ENCODE measurements at places on chromosomes 5 and 9.

DNA sequence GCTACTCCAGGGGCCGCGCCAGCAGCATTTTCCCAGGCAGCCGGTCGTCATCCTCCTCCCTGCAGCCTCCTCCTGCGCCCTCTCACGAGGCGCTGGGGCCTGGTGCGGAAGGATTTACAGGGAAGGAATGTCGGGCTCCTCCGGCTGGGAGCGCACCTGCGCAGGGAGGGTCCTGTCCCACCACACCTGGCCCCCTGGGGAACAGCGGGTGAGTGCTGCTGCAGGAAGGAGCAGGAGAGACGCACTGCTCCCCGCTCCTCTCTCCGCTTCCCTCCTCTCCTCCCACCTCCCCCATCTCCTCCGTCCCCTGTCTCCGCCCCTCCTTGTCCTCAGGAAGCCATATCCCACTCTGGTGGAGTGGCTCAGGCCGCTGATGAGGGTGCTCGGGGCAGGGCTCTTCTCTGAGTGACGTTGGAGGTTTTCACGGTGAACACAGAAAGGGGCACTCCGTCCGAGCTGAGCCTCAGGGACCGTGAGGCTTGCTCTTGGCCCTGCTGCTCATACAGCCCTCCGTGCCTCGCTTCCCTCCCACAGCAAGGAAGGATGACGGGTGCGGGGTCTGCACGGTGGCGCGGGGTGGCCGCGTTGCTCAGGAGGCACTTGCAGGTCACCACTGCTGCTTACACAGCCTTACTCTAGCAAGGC, 31.3 kb downstream of the IRX4 start:
- H3K36me3 ChIP-seq, result no peaks in the 10 kb centered on the region
- H3K27ac ChIP-seq, result peak overlapping the region; percentile 41
- peak overlapping the region; percentile 59 for H3K4me3 ChIP-seq
- no peaks in the 10 kb centered on the region for H3K4me1 ChIP-seq
- DNase-seq, result no peak
- H3K27me3 ChIP-seq, result peaks cover 62% of the 10 kb centered on the region

DNA sequence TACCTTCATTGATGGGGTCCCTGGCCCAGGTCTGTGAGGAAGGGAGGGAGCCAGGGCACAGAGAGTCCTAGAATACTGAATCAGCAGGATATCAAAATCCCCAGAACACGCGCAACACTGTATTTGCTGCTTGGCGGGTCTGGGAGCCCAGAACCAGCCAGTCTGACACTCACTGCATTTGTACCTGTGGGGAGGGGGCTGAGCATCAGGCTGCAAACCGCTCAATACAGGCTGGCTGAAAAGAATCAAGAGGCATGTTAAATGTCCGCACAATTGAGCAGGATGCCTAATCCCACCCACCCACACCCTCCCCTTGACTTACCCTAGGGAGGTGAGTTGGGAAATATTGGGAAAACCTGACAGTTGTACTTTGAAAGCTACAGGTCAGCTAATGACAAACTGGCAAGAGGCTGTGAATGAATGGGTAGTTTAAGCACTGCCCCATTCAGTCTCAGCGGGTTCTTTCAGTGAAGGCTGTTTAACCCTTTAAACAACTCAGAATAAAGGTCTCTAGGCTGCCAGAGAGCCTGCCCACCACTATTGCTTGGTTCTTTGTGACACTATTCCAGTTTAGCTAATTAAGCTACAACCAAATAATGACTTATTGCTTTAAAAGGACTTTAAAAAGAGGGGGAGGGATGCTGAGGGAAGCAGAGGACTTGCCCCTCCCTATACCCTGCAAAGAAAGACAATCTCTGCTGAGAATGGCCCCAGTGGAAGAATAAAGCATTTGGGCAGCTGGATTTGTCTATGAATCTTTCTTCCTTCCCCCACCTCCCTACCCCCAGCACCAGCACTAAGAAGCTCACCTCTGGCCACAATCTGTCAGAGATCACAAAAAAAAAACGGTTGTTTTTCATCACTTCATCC, 5.0 kb downstream of the SPRY4 start:
- H3K27ac ChIP-seq, result peak overlapping the region; percentile 77
- H3K4me1 ChIP-seq, result peaks cover 64% of the 10 kb centered on the region
- peak overlapping the region; percentile 80 for H3K4me3 ChIP-seq
- DNase-seq, result no peak
- peaks cover 5% of the 10 kb centered on the region for H3K36me3 ChIP-seq

DNA sequence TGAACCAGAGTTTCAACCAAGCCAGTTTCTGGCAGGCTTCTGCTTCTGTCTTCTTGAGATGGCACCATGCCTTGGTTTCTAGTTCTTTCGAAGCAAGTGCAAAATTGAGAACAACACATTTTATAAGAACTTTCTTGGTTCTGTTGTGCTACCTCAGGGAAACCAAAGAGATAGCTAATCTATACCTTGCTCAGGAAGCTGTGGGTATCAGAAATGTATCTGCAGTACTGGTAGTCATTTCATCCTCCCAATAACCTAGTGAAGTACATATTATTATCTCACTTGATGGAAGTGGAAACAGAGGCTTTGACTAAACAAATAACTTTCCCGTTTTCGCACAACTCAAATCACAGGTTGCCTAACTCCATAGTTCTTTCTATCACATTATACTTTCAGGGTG, 246.6 kb downstream of the ENC1 start:
- no peak overlapping the region for H3K27ac ChIP-seq
- H3K4me3 ChIP-seq, result no peak overlapping the region
- H3K27me3 ChIP-seq, result no peaks in the 10 kb centered on the region
- no peaks in the 10 kb centered on the region for H3K36me3 ChIP-seq
- H3K4me1 ChIP-seq, result peaks cover 47% of the 10 kb centered on the region

DNA sequence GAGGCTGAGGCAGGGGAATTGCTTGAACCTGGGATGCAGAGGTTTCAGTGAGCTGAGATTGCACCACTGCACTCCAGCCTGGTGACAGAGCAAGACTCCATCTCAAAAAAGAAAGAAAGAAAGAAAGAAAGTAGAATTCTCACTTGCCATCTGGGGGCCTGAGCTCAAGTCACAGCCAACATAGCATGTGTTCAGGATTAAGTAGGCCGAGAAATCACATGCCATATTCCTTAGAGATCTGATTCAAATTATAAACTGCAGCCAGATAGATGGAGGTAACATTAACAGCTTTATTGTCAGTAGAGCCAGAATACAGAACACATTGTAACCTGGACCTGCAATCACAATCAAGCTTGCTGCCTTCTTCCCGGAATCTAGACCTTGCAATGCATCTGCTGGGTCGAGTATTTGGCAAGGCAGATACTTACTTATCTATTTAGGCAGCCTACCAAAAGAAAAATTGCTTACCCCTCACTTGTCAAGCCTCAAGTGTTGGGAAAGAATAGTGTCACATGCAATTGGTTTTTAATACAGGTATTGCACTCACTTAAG, 173.7 kb downstream of the CPLANE1 start:
- H3K4me3 ChIP-seq, result no peak overlapping the region
- peaks cover 12% of the 10 kb centered on the region for H3K36me3 ChIP-seq
- no peaks in the 10 kb centered on the region for H3K27me3 ChIP-seq
- DNase-seq, result no peak
- no peak overlapping the region for H3K27ac ChIP-seq

GRCh38 chr5:137609127-137609526, 110.0 kb upstream of the SPOCK1 start:
- no peak for DNase-seq
- no peaks in the 10 kb centered on the region for H3K36me3 ChIP-seq
- peaks cover 49% of the 10 kb centered on the region for H3K27me3 ChIP-seq
- H3K4me1 ChIP-seq, result peaks cover 9% of the 10 kb centered on the region

DNA sequence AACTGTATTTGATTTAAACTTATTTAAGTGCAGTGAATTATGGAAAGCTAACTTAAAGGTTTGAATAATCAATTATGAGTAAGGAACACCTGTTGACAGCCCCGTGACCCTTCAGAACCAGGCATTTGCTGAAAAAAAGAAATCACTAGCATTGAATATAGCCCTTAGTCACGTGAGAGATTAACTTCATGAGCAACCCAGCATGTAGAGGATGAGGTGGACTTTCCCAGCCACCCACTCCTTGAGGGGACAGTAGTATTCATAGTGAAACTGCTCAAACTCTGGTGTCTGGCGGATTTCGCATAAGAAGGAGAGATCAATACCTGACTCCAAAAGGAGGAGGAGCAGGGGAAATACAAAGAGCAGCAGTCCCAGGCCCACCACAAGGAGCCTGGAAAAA, 184.8 kb upstream of the RASEF start:
- DNase-seq, result no peak
- no peak overlapping the region for H3K4me3 ChIP-seq
- H3K4me1 ChIP-seq, result no peaks in the 10 kb centered on the region
- no peaks in the 10 kb centered on the region for H3K27me3 ChIP-seq

DNA sequence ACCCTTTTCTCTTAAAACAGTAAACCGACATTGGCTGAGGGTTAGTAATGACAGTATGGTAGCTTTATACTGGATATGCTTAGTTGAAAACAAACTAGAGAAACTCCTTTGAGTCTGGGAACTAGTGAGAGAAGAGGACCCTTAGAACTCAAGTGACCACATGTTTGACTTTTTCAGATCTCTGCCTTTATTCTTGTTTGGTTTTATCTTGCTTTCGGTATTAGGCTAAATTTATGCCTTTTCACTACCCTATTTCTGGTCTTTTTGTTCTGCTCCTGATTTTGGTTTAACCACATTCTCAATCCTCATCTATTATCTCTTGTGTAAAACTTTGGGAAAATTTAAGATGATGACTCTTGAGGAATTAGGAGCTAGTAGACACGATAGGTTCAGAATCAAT, 11.0 kb downstream of the SNAPC3 start:
- no peak overlapping the region for H3K4me3 ChIP-seq
- no peak for DNase-seq
- peaks cover 60% of the 10 kb centered on the region for H3K36me3 ChIP-seq
- H3K27ac ChIP-seq, result no peak overlapping the region
- H3K27me3 ChIP-seq, result no peaks in the 10 kb centered on the region

DNA sequence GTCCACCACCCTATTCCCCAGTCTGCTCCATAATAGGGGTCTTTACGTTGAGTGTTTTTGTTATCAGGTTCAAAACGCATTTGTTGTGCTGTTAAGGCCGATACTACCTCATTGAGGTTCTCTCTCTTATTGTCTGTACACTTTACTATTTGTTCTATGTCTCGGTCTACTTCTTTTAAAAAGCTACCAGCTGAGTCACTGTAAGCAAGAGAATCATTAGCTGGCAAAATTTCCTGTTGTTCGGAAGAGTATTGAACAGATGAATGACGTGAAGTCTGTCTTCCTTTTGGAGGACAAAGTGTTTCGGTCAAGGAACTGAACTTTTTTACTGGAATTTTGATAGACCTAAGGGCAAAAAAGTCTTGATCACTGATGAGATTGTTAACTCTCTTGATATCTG, 10.3 kb downstream of the LYSMD3 start:
- H3K4me1 ChIP-seq, result no peaks in the 10 kb centered on the region
- H3K27me3 ChIP-seq, result no peaks in the 10 kb centered on the region
- H3K4me3 ChIP-seq, result no peak overlapping the region
- DNase-seq, result no peak

DNA sequence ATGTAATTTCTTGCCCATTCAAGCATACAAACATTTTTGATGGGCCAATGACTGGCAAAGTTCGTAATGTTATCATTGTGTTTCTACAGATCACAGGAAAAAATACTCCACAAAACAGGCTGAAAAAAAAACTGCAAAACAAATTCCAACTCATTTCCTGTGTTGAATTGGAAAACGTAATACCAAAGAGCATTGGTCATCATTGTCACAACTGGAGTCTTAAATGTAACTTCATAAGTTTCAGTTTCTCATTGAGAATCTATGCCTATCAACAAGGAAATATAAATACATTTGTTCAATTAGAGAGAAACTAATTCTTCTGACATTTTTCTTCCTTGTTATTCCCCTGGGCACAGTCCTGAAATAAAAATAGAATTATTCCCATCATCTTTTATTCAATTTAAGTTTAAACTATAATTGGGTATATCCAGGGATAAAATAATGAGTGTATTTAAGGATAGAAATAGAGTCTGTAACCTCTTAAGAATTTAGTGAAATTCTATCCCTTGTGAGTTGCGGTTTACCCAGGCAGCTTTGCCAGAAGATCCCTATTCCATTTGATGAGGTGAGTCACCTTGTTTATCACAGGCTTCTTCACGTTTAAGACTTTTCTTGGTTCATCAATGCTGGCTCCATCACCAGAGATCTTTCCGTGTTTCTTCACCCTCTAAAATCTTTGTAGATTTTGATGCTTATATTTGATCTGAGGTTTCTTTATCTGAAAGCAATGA, 112.7 kb upstream of the ITGA1 start:
- H3K27me3 ChIP-seq, result no peaks in the 10 kb centered on the region
- no peak overlapping the region for H3K4me3 ChIP-seq
- H3K4me1 ChIP-seq, result peaks cover 7% of the 10 kb centered on the region
- no peak overlapping the region for H3K27ac ChIP-seq

DNA sequence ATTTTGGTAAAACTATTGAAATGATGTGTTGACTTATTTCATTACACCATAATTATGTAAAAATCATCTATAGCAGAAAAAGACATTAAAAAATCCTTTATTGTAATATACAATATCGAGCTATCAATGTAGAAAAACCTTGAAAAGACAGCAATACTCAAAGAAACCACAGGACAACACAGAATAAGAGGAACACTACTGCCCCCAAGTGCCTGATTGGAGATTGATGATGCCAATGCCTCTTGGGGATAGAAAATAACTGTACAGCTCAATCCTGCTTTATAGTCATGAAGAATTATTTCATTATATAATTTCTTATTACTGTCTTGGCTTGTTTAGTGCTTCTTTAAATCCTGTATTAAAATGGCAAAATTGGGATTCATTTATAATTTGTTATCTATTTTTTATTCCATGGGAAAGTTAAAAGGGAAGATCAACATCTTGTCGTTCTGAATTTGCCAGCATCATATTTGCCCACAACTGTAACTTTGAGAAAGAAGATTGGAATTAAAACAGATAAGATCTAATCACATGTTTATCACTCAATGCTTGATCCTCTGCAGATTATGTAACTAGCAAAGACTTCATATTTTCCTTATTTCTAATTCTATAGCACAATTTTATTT, 337.5 kb downstream of the CDH9 start:
- no peak overlapping the region for H3K27ac ChIP-seq
- no peaks in the 10 kb centered on the region for H3K4me1 ChIP-seq
- no peak for DNase-seq
- H3K4me3 ChIP-seq, result no peak overlapping the region

GRCh38 chr5:55601204-55601618, 66.4 kb upstream of the PLPP1 start:
- H3K27ac ChIP-seq, result peak overlapping the region; percentile 79
- H3K27me3 ChIP-seq, result no peaks in the 10 kb centered on the region
- DNase-seq, result no peak
- no peaks in the 10 kb centered on the region for H3K36me3 ChIP-seq
- H3K4me1 ChIP-seq, result peaks cover 44% of the 10 kb centered on the region

GRCh38 chr9:123235448-123235847, 32.9 kb downstream of the STRBP start:
- H3K36me3 ChIP-seq, result peaks cover 11% of the 10 kb centered on the region
- H3K4me1 ChIP-seq, result peaks cover 28% of the 10 kb centered on the region
- no peak overlapping the region for H3K27ac ChIP-seq
- H3K4me3 ChIP-seq, result no peak overlapping the region

DNA sequence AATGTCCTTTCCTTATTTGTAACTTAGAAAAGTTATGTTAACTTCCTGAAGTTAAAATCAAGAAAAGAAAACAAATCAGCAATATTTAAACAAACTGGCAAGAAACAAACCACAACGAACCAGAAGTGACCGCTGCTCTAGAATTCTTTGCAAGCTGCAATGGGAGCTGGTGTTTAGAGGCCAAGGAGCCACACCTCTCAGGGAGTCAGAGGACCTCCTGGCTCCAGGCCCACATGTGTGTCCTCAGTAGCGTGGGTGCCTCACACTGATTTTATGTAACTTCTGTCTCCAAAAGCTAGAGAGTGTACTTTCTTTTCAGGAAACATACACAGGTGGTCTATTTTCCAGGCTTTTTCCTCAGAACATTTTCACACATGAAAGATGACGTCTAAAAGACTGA, 100.4 kb downstream of the IRX2 start:
- H3K27me3 ChIP-seq, result peaks cover 58% of the 10 kb centered on the region
- H3K4me1 ChIP-seq, result peaks cover 5% of the 10 kb centered on the region
- no peak overlapping the region for H3K4me3 ChIP-seq
- no peak overlapping the region for H3K27ac ChIP-seq
- no peaks in the 10 kb centered on the region for H3K36me3 ChIP-seq

Measured in type B pancreatic cell (in vitro differentiated cells).